Left lung (tissue), 14 donors: ENCODE measurements at places on chromosomes 4 and X. TPM values are rescaled to one million over a fixed set of nuclear protein-coding genes. Genes with fewer than 3 reads are reported as not detected.
A peak's percentile ranks its signal among the peaks of the same experiment; 100 is the strongest.

DNA sequence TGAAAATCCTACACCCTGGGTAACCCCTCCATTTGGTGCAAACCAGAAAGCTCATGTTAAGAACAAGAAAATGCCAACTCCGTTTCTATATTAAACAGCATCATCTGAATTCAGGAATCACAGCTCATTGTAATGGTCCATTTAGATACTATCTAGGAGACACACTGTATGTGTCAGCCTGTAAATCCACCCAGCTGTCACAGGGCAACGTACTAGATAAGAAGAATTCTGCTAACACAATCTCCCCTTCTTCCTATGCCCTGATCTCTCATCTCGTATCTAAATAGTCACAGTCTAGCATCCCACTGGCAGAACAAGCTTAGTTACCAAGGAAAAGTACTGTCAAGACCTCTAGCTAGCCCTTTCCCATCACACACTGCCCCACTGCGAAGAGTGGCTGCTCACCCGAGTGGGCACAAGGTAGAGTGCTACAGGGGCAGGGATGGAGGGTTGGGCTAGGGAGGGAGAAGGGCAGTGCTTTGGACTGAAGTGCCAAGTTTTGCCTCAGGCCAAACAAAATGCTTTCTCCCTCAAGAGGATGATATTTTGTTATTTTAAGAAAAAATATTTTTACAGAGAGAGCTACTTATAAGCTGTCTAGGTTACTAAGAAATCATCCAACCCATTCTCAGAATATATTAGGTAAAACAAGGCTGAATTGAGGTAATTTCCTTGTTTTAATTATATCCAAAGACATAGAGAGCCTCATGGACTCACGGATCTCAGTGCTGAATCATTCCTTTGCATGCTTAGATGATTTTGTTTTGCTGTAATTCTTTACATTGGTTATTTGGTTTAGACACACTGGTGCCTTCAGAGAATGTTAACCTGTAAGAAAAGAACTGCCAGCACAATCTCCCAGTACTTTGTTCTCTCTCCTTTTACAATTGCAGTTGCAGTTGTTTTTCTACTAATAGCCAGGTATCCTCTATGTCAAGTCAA lies 196.6 kb downstream of the PRDM5 start:
- DNase-seq: no peak

GRCh38 chr4:22500128-22500611 lies 15.7 kb downstream of the ADGRA3 start:
- no peak for DNase-seq

DNA sequence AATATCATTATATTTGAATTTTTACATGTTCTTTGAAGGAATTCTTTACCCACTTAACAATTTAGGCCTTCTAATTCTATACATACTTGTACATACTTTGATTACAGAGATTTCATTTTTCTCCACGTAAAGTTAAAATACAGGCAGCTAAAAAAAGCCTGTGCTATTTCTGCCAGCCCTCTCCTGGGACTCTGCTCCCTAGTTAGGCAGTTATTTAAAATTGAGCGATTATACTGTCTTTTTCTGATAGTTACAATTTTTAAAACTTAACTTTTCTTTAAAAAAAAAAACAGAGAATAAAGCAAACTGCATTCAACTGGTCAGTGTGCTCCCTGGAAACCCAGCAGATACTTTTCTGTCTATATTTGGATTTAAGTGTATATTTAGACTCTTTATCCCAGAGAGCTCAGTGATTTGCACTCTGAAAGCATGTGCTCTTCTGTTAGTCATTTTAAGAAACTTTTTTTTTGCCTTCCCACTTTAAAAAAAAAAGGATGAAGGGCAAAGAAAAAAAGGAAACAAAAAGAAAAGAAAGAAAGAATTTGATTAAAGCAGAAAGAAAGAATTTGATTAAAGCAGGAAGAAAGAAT lies 18.1 kb upstream of the FAM241A start:
- no peak for DNase-seq

DNA sequence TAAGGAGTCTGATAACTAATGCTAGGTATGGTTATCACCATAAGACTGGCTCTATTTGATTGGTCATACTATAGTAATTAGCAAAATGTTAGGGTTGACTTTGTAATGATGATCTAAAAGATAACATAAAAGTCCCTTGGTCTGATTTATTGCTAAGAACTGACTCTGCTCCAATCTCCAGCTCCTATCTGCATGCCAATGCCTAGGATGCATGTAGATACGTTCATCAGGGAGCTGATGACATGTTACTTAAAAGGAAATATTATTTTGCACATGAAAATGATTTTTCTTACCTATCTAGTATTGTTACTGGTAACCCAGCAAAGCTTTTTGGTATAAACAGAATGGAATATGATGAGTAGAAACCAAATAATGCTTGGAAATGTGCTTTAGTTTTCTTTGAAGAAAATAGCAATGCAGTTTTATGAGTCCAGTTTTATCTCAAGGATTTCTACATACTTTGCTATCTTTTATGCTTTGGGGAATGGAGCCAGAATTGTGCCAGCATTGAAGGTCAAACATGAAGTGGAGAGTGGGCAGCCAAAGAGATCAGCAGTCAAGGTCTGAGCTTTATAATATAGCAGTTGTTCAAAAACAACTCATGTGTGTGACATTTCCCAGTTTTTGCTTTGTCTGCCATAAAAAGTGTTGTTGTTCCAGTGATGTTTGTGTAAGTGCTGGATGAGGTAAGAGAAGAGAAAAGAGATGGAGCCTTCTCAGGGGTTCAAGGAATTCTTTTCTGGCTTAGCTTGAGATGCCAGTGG lies 121.0 kb downstream of the ARHGAP24 start:
- DNase-seq: no peak

GRCh38 chr4:154869301-154869700 lies 88.2 kb downstream of the RBM46 start:
- no peak for DNase-seq

- DNase-seq: peak; percentile 40
Measured at GRCh38 chrX:20265726-20266681, 705 bp downstream of the RPS6KA3 start.

DNA sequence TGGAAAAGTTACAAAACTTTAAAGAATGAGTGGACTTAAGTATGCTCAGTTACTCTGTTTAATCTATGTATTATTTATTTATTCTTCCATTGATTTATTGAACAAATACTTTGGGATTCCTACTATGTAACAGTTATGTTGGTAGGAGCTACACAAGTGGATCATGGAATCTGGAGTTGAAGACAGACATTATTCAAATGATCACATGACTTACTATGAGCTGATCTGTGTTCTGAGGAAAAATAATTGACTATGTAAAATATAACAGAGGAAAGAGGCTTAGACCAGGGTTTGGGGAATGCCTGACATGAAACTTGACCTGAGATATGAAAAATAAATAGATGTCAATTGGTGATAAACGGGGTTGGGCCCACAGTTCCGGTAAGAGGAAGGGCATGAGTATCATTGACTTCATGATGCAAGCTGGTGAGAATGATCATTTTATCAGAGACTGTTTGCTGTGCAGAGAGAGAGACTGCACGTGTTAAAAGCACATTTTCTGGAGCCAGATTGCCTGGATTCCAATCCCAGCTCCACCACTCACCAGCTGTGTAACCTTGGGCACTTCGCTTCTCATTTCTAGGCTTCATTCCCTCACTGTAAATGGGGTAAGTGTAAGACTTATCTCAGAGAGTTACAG lies 179.0 kb downstream of the SPCS3 start:
- no peak for DNase-seq

DNA sequence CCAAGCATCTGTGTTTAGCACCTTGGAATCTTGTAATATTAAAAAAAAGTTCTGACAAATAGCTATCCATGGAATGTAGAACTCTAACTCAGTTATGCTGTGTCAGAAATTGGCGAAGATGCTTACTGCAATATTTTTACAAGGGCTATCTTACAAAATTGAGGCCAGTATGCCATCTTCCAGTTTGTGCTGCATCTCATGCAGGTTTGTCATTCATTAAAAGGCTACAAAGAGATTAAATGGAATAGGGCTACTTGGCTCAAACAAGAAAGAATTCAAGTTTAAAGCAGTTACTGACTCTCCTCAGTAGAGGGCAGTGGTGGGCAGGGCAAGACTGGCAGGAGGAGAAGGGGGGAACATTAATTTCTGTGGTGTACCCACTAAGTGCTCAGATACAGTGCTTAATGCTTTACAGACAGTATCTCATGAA lies 66.5 kb downstream of the SHROOM4 start:
- no peak for DNase-seq

GRCh38 chr4:181752516-181752915 lies 490.7 kb upstream of the TENM3 start:
- DNase-seq: no peak

DNA sequence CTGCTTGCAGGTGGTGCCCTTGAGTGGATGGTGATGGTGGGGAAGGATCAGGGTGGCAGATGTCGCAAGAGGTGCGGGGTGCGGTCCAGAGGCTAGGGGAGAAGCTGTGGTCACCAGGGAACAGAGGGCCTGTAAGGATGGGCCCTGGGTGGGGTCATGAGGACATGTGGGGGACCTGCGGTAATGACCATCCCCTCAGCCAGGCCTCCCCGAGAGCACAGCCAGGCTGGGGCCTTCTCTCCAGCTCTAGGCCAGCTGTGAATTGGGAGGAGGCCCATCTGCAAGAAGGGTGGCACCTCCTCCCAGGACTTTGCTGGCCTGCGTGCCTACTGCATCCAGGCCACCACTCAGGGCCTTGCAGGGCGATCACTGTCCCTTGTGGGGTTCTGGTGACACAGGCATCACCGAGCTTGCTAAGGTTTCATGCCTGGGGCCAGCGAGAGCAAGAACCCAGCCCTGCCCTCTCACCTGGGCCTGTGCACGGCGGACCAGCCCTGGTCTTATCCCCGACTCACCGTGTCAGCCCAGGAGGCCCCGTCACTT lies 34.1 kb upstream of the MXD4 start:
- no peak for DNase-seq

DNA sequence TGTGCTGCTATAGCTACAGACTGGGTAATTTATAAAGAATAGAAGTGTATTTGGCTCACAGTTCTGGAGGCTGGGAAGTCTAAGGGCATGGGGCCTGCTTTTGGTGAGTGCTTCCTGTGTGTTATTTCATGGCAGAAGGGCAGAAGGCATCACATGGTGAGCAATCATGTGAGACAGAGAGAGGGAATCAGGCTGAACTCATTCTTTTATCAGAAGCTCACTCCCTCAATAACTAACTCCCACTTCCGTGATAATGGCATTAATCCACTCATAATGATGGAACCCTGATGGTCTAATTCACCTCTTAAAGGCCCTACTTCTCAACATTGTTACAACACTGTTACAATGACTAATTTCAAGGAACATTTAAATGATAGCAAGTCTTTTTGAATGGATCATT lies 129.4 kb downstream of the FAT4 start:
- no peak for DNase-seq

GRCh38 chr4:498328-498904 lies 540 bp downstream of the ZNF721 start:
- no peak for DNase-seq

DNA sequence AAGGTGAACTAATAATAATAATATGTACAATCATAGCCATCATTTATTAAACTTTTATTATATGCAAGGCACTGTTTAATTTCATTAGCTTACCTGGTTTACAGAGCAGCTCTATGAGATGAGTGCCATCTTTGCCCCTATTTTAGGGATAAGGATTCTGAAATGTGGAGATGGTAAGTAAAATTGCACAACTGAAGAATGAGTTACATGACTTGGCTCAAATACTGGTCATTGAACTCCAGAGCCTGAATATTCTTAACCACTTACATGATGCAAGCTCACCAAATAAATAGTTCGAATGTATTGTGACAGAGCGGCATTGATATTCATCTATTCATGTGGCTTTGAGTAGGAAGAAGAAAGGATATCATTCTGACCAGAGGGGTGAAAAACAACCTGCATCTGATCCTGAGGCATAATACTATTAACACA lies 11.7 kb downstream of the ALB start:
- no peak for DNase-seq

DNA sequence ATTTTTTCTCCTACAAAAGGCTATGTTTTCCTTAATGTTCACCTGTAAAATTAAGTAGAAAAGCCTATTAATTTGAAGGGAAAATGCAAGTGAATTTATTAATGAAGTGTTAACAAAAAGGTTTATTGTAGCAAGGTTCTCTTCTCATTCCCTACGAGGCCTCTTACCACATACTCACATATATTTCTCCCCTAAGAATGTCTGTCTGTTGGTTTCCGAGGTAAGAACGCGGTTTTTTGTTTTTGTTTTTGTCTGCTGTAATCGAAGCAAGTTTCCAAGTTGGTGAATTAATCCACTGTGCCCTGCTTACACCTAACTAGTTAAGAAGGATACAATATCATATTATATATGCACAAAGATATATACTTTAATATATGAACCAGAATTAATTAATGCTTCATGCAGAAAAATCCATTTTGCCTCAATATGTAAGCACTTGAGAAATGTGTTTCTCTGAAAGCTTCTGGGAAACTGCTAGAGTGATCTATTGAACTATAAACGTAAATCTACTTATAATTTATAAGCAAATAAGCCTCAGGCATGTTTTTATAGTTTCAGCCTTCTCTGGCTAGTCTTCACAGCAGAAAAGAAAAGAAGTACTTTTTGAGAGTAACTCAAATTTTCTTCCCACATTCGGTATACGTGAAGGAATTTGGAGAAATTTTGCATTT lies 120.8 kb downstream of the EGF start:
- no peak for DNase-seq

- DNase-seq: no peak
Measured at GRCh38 chrX:121457096-121457495, 409.7 kb downstream of the GLUD2 start.

GRCh38 chr4:15293711-15294110 lies 134.1 kb upstream of the C1QTNF7 start:
- no peak for DNase-seq

- no peak for DNase-seq
Measured at GRCh38 chrX:152819732-152820131, 10.8 kb downstream of the CETN2 start.

DNA sequence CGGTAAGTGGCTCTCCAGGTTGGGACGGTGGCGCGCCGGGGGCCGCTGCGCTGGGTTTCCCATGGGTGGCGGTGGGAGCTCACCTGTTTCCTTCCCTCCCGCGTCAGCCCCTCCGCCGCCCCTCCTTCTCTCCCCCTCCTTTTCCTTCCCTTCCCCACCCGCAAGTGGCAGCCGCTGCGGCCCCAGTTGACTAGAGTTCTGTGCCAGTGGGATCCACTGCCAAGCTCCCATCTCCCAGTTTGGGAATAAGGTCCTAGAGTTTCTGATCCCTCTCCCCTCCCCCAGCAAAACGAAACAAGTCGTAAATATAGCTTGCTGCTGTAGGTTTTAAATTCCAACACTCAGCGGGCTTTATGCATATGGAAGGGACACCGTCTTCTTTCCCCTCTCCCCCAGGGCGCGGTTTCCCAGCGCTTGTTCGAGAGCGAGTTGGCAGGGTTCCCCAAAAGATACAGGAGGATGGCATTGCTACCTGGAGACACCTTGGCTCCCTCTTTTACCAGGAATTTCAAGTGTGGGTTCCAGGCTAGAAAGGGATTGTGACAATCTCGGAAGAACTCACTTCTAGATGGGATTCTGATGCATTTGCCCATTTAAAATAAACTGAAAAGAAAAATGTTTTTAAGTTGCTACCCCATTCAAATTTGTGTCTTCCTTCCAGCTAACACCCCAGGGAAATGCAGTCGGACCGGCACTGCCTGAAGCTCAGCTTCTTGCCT lies 1.2 kb downstream of the TLL1 start:
- peak; percentile 12 for DNase-seq

HSFX3 gene
- total RNA-seq: not detected

OPHN1 gene
- total RNA-seq: 12.8 TPM

MAGEA4 gene
- total RNA-seq: not detected

IL15 gene
- 6.4 TPM for total RNA-seq

DRD5 gene
- not detected for total RNA-seq

HPSE gene
- total RNA-seq: 6.5 TPM

ZAR1 gene
- 0.18 TPM for total RNA-seq

MFAP3L gene
- 4.7 TPM for total RNA-seq

SOWAHB gene
- 6.3 TPM for total RNA-seq

PDCL2 gene
- total RNA-seq: not detected

PCDH11X gene
- 0.06 TPM for total RNA-seq

NCBP2L gene
- total RNA-seq: not detected
